NCI-H2171 (cell line): ENCODE measurements at places on chromosomes 5 and 9.

DNA sequence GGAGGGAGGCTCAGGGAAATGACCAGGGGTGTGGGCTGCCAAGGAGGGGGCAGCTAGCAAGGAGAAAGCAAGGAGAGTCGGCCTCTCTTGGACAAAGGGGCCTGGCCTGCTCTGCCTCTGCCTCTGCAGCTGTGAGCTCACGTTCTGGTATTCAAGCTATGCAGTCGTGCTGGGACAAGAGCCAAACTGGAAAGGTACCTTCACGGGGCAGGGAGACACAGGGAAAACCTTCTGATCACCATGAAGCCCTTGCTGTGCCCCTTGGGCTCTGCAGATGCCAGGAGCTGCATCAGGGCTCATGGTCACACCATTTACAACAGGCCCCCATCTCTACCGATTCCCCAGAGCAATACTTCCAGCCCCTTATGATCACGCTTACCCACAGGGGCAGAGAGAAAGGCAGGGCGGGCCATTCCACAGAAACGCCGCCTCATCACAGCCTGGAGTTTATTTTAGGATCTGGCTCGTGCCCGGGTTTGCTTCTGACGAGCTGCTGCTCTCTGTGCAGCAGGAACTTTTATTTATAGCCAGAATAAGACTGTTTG lies 63.2 kb downstream of the PRRT1B start:
- no peak for DNase-seq

DNA sequence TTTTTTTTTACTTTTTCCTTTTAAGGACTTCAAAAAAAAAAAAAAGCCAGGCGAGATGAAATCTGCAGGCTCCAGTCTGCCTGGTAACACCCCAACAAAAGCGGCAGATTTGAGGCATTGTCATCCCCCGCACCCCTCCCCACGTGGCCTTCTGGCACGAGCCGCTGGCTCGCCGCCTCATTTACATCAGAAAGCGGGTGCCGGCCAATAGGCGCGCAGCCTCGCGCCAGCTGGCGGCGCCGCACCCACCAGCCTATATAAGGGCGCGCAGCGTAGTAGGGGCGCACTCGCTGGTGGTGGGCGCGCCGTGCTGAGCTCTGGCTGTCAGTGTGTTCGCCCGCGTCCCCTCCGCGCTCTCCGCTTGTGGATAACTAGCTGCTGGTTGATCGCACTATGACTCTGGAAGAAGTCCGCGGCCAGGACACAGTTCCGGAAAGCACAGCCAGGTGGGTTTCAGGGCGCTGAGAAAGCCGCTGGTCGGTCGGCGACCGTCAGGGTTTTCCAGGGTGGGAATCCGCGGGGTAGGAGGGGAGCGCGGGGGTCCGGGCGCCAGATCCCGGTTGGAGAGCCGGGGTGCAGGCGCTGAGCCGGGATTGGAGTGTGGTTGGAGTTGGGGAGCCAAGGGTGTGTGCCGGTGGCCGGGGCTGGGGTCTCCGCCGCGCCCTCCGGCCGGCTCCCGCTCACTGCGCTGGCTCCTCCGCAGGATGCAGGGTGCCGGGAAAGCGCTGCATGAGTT lies at the start of gene GADD45G:
Gene GADD45G, plus strand, starts transcription at position 284 of the 736 bp plus-strand sequence. Its CDS starts 110 bp downstream, at position 394.
- DNase-seq, result peak; percentile 98

DNA sequence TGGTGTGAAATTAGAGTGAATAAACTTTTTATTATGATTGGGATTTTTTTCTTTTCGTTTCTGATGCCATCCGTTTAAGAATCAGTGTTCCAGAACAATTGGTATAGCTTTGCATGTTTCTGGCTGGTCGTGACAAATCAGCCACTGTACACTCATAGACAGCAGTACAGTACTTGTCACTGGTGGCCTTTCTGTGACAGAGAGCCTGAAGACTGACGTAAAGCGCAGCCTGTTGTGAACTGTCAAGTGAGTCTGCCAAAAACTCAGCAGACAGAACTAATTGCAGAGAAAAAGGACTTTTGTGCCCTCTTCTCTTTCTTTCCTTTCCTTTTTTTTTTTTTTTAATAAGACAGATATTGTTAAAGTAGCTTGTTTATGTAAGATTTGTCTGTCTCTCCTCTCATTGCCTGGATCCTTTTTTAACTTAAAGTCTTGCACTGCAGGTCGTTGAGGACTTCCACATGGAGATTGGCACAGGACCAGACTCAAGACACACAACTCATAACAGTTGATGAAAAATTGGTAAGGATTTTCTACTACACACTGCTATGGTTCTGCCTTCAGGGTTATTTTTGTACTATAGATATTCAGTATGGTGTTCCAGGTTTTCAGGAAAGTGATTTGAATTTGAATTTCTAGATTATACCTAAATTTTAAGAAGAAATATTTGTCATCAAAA lies 42.7 kb downstream of the NDUFS4 start:
- no peak for DNase-seq

GRCh38 chr5:68067291-68067690 lies 148.3 kb upstream of the PIK3R1 start:
- DNase-seq, result no peak

DNA sequence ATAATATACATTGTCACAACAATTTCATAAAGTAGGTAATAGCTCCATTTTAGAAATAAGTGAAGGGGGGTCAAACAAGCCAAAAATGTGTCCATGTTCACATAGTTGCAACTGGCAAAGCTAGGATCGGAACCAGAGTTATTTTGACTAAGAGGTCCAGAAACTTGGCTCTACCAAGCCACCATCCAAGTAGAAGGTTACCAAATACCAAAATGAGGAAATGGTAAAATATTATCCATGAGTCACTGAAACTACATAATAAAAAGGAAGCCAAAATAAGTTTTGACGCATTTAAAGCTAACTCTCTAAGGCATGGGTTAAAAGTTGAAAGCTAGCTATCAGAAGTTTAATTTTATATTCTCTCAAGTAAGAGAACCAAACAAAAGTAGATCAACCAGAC lies 886.9 kb upstream of the DMAC1 start:
- no peak for DNase-seq

- DNase-seq, result no peak
Measured at GRCh38 chr5:90528601-90529193, 687 bp downstream of the LYSMD3 start.
